ENCODE measurements at places on chromosomes 2 and 18.

DNA sequence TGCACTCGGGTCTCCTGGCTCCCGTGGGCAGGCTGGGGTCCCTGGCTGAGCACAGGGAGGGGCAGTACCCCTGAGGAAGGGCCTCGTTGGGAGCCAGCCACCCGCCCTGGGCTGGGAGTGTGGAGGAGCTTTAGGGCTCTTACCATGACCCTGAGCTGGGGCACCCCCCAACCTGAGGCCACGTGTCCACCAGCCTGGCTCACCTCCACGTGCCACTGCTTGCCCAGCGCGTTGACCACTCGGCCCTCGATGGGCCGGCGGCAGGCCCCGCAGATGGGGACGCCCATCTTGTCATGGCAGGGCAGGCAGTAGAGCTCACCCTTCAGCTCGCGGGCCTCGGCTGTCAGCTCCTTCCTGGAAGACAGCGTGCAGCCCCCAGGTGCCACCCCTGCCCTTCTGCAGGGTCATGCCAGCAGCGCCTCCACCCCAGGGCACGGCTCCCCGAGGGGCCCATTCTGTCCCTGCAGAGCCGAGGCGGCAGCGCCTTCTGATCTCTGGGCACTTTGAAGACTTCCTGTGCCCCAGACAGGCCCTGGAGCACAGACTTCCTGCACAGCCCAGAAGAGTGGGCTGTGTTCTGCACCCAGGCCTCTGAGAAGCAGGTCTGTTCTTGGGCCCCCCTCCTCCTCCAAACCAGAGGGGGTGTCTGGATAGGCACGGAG, 4.0 kb upstream of the GPR17 start:
- DNase-seq: peak; percentile 44

DNA sequence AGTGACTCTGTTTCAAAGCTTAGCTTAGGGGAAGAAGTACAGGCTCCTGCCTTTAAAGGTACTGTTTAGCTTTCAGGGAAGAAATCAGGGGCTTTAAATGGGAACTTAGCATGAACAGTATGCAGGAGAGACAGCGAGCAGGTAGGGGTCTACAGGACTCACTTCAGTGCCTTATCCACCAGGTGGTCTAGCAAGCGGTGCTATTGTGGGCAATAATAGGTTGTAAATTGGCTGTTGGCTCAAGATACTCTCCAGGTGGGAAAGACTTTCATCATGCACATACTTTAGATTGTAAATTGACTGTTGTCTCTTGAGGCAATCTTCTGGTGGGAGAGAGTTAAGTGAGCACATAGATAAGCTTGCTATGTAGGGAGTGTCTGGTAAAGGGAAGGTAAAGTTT, 358.6 kb upstream of the DLGAP1 start:
- no peak for DNase-seq

- no peak for DNase-seq
Observed at GRCh38 chr18:36031903-36032302, 35.5 kb downstream of the RPRD1A start.

GRCh38 chr2:225867071-225867470, 467.6 kb downstream of the NYAP2 start:
- no peak for DNase-seq

GRCh38 chr2:171072164-171072563, 88.5 kb downstream of the TLK1 start:
- no peak for DNase-seq

GRCh38 chr2:80700961-80701360, 396.4 kb upstream of the LRRTM1 start:
- no peak for DNase-seq

DNA sequence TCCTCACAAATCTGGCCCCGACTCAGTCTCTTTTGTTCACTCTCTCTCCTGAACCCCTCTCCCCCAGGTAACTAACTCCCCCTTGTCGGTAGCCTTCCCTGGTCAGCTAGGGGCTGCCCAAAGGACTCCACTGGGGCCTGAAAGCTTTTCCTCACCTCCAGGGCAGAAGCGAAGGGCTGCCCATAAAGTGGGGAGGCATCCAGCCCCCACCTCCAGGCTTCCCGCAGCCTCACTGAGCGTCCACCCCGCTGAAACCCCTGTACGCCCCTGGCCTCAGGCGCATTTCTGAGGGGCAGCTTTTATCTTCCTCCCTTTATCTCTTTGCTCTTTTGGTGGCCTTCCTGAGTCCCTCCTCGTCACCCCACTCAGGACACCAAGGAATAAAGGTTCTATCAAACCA, 249.3 kb downstream of the CYP26B1 start:
- DNase-seq: no peak

DNA sequence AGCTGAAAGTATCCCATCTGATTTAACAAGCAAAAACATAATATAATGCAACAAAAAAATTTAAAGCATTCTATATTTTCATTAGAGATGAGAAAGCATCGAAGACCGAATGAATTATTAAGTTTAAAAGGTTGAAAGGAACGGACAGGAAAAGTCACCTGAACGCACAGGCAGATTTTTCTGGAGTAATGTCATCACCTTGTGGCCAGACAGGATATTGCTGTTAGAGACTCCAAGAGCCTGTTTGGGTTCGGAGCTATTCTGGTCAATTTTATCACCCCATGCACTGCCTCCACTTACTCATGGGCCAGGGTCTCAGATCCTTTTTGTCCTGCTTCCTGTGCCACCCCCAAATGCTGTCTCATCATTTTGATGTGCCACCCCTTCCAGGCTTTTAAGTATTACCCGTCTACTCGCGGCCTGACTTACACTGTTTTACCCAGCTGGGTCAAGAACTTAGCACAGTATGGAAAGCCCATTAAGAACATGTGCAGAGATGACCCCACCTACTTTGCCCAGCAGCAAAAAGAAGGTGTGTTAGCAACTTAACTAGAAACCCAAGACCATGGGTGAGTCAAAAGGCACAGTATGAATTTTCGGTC, 27.3 kb downstream of the GKN2 start:
- DNase-seq: peak; percentile 43

- DNase-seq: no peak
Observed at GRCh38 chr2:67802824-67803223, 260.0 kb downstream of the C1D start.

- DNase-seq: no peak
Observed at GRCh38 chr2:123468071-123468470, 557.0 kb upstream of the CNTNAP5 start.

DNA sequence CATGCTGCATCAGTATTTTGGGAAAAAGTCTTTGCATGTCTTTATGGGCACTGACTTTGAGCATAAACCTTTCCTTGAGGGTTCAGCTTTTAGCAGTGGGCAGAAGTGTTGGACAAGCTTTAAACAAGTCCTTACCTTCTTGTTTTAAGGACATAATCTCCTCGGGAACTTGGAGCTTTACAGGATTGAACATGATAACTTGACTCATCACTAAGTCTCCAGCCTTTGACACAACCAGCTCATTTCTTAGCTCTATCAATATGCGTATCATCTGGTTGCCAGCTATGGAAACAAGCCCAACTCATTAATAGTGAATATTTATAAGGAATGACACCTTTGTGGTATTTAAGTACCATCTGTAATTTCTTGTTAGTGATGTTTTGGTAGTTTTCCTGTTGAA, 21.0 kb upstream of the RAB27B start:
- no peak for DNase-seq

DNA sequence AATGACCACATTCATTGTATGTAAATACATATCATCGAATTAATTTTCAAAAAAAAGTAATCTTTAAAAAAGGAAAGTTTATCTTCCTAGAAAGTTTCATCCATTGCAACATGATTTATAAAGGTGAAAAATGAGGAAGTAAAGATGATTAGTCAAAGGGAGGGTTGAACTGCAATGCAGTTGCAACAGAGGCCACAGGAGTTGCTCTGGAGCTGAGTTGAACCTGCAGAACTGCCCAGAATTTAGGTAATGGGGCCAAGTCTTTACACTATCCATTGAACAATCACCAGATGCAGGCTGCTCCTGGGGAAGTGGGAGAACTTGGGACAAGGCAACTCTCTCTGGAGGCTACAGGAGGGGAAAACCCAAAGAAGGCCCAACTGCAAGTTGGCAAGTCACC, 390.7 kb downstream of the METTL4 start:
- DNase-seq: no peak

- no peak for DNase-seq
Observed at GRCh38 chr2:4873364-4873763, 818.8 kb upstream of the SOX11 start.

DNA sequence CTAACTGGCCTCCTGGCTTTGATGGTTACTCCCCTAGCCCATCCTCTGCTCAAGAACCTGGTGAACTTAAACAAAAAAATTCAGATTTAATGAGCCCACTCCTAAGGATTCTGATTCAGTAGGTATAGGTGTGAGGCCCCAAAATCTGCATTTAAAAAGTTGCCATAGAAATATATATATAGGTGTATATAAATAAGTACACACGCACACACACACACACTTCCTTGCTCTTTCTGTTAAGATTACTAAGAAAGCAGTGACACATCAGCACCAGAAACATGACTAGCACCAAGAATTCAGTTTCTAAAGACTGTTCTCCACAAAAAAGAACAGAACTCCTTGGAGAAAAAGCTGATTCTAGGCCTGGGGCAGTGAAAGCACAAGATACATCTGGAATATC, 17.8 kb downstream of the EML6 start:
- no peak for DNase-seq

DNA sequence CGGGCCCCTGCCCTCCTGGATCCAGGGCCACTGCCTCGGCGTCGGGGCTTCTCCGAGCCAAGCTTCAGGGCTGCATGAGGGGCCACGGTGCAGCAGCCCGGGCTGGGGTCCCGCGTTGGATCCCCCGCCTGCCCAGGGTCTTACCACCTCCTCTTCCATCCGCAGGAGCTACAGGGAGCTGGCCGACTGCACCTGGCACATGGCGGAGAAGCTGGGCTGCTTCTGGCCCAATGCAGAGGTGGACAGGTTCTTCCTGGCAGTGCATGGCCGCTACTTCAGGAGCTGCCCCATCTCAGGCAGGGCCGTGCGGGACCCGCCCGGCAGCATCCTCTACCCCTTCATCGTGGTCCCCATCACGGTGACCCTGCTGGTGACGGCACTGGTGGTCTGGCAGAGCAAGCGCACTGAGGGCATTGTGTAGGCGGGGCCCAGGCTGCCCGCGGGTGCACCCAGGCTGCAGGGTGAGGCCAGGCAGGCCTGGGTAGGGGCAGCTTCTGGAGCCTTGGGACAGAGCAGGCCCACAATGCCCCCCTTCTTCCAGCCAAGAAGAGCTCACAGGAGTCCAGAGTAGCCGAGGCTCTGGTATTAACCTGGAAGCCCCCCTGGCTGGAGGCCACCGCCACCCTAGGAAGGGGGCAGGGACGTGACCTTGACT, 52.1 kb downstream of the RAMP1 start:
- DNase-seq: no peak

GRCh38 chr2:240917684-240918257, 11.6 kb downstream of the CROCC2 start:
- DNase-seq: no peak

DNA sequence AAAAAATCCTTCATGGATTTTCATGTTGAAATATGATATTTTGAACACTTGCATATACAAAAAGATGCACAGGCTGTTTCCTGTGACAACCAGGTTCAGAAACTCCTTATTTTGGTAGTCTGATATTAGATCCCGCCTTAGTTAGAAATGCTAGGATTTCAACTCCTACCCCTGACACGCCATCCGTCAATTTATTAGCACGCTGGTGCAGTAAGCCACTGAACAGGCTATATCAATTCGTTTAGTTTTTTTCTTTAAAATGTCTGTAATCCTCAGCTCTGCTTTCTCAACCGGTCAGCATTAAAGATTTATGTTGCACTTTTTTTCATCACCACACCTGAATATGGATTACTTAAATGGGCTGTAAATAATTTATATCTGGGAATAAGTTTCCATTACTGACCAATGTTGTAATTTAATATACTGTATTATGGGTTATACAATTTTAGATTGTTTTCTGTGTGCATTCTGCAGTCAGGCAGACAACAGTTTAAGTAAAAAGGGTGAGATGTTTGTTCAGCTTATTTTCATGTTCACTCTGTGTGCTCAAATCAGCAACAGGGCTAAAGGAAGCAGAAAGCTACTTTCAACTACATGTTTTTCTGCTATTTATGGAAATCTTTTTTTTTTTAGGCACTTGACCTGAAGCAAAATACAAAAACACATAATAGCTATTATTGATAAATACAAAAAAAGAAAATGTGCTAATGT, 227.7 kb downstream of the ARHGAP15 start:
- no peak for DNase-seq

DNA sequence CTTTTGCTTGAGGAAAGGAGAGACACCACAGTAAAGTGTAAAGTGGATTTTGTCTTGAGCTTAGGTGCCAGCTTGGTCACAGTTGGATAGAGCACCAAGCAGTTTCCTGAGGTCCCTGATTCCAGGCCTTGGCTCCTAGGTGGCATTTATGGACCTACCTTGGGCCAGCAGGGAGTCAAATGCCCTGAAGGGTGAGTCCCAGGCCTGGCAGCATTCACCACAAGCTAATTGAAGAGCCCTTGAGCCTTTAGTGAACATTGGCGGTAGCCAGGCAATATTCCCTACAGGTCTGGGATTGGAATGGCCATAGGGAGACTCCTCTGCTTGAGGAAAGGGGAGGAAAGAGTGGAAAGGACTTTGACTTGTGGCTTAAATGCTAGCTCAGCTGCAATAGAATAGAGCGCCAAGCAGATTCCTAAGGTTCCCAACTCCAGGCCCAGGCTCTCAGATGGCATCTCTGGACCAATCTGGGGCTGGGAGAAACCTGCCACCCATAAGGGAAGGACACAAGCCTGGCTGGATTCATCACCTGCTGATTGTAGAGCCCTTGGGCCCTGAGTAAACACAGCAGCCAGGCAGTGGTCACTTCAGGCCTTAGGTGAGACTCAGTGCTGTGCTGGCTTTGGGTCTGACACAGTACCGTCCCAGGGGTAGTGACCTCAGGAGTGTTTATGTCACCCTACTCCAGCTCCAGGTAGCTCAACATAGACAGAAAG, 137.5 kb upstream of the OTOS start:
- no peak for DNase-seq

GRCh38 chr18:46506974-46507586, 149.9 kb downstream of the LOXHD1 start:
- DNase-seq: no peak

DNA sequence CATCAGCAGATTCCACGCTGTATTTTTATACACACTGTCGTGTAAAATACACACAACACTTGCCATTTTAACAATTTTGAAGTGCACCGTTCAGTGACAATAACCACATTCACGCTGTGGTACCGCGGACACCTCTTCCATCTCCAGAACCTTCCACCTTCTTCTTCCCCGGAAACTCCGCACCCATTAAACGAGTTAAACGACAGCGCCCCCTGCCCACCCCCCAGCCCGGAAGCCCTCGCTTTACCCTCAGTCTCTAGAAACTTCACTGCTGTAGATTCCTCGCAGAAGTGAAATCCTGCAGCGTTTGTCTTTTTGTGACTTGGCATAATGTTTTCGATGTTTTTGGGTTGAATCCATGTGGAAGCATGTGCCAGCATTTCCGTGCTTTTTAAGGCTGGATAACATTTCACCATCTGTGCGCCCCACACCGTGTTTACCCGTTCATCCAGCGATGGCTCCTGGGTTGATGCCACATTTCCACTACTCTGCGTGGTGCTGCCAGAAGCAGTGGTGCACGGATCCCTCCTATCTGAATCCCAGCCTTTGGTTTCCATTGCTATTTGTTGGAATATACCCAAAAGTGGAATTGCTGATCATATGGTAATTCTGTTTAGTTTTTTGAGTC, 32.0 kb upstream of the TMEM18 start:
- DNase-seq: no peak

Measured in stimulated activated naive CD8-positive, alpha-beta T cell treated with anti-CD3 and anti-CD28 coated beads, Interleukin-15, Interleukin-2, amounts not matched to agents 100 U/mL and 50 U/mL, for 24 hours (primary cell).